NCI-H446 treated with DMSO at 0.1 percent for 48 hours (cell line): ENCODE measurements at places on chromosomes 4 and X.

DNA sequence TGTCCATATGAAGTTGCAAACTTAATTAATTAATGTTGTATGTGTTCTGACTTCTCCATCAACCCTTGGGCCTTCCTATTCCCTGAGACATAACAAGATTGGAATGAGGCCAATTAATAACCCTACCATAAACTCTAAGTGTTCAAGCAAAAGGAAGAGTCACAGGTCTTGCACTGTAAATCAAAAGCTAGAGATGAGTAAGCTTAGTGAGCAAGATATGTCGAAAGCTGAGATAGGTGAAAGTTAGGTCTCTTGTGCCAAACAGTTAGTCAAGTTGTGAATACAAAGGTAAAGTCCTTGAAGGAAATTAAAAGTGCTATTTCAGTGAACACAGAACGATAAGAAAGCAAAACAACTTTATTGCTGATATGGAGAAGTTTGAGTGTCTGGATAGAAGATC, 58.2 kb upstream of the GPRIN3 start:
- no peak for DNase-seq

DNA sequence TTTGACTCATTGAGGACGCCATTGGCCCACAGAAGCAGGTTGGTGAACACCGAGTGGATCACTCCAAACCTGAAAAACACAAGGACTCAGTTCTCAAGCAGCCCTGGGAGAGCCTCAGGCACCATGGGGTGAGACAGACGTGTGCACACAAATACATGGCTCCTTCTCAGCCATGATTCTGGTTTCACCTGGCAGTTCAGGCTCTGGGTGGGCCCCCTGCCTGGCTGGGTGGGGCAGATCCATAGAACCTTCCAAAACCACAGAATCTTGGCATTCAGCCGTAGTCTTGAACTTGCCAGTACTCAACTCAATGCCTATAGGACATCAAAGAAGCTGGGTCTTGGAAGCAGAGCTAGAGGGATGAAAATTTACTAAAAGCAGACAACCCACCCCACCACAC, 24.2 kb downstream of the OTOP1 start:
- DNase-seq = no peak

DNA sequence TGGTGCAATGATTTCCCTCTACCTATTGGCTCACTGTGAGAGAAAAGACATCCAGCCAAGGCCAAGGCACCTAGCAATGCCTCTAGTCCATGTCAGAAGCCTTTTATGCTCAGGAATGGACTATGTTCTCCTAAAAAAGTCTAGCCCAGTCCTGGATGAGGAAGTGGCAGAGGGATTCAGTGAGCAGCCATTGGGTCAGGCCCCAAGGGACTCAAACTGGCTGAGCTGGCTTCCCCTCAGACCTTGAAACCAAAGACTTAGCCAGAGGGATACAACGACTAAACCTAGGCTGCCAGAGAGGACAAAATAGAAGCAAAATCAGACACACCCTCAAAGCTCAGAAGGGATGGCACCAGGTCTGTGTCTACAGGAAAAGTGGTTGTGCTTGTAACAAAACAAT, 49.1 kb downstream of the ARHGEF9 start:
- DNase-seq = no peak

DNA sequence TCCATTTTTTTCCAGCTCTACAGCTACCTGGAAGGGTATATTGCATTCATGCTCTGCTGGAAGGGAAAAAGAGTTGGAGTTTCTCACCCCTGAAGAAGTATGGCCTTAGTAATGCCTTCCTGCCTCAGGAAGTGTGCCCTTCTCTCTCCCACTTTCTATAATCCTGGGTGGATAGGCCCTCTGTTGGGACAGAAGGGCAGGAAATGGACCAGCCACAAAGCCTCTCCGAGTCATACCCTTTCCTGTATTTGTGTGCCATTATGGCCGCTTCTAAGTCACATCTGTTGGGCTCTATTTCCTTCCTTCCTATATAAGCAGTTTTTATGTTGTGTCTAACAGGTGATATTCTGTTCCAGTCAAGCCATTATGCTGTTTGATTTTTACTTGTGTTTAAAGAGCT, 74.8 kb upstream of the SMARCA5 start:
- no peak for DNase-seq

GRCh38 chrX:12237771-12238170, 99.5 kb downstream of the FRMPD4 start:
- no peak for DNase-seq

- DNase-seq = no peak
Measured at GRCh38 chrX:150848914-150849365, 49.5 kb downstream of the CD99L2 start.

GRCh38 chr4:183541752-183542040, 36.8 kb downstream of the ING2 start:
- no peak for DNase-seq

GRCh38 chr4:155208258-155209054, at the start of gene NPY2R:
TSS of gene NPY2R (plus strand) at chr4:155208636. CDS start at chr4:155213940, 5,304 bp downstream.
- no peak for DNase-seq

- peak; percentile 16 for DNase-seq
Measured at GRCh38 chr4:169080981-169081380, 70.9 kb upstream of the CBR4 start.

DNA sequence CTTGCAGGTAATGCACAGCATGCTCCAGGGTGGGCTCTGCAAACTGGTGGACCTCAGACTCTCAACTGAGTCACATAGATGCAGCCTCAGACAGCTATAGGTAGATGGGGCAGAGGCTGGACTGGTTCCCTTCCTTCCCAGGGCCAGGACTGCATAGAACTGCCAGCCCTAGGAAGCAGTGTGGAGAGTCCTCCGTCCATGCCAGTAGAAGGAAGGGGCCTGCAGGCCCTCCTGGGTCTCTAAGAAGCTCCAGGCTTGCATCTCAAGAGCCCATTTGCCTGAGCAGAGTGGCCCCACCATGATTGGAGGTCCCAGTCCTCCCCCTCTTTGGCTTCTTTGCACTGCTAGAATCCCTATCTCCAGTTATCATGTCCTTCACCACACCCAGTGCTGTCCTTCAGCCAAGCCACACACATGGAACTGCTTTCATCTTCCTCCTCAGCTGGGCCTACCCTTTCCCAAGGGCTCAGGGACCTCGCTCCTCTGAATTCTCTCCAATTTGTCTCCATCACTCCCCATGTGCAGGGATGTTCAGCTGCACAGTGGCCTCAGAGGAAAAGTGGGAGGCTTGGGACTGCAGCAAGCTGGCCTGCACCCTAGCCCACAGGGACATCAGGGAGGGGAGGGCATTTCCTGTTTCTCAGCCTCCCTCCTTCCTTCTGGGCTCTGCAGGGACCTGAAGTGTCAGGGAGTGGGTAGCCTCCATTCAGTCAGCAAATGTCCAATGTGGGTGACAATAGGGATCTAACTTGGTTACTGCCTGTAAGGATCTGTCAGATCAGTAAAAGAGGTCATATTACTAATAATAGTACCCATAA, 146.0 kb downstream of the PJA1 start:
- DNase-seq = no peak

GRCh38 chr4:9808077-9808476, 26.6 kb downstream of the DRD5 start:
- DNase-seq = no peak

GRCh38 chr4:145498430-145498829, 16.8 kb downstream of the SMAD1 start:
- no peak for DNase-seq

DNA sequence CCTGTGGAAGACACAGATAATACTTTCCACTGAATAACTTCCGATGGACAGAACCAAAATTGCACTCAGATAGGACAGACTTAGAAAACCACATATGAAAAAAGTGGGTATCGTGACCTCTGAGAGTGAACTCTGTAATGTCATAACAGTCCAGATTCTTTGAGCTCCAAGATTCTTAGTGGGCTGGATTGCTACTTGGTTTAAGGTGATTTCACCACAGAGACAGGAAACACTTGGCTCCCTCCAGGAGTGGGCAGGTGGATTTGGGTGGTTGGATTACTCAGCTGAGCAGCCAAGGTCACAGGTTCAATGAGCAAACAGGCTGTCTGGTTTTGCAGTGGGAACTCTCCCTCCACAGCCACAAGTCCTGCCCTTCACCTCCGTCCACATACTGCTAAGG, 126.0 kb downstream of the AFAP1 start:
- DNase-seq = no peak

DNA sequence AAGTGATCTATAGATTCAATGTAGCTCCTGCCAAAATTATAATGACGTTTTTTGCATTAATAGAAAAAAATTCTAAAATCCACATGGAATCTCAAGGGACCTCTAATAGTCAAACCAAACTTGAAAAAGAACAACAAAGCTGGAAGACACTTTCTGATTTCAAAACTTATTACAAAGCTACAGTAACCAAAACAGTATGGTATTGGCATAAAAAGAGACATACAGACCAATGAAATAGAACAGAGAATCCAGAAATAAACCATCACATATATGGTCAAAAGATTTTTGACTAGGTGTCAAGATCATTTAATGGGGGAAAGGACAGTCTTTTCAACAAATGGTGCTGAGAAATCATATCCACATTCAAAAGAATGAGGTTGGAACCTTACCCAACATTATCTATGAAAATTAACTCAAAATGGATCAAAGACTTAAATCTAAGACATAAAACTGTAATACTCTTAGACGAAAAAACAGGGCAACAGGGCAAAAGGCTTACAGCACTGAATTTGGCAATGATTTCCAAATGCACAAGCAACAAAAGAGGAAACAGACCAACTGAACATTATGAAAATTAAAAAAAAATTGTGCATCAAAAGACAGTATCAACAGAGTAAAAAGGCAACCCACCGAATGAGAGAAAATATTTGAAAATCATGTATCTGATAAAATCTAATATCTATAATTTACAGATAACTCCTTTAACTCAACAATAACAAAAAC, 3.9 kb downstream of the FBXO8 start:
- no peak for DNase-seq

- DNase-seq = no peak
Measured at GRCh38 chr4:128338634-128339355, 51.2 kb upstream of the PGRMC2 start.

GRCh38 chr4:97587912-97588311, 555.4 kb downstream of the STPG2 start:
- DNase-seq = no peak

- no peak for DNase-seq
Measured at GRCh38 chr4:119661231-119661630, 32.6 kb upstream of the PDE5A start.

GRCh38 chrX:18424482-18425198, 768 bp upstream of the CDKL5 start:
- no peak for DNase-seq

DNA sequence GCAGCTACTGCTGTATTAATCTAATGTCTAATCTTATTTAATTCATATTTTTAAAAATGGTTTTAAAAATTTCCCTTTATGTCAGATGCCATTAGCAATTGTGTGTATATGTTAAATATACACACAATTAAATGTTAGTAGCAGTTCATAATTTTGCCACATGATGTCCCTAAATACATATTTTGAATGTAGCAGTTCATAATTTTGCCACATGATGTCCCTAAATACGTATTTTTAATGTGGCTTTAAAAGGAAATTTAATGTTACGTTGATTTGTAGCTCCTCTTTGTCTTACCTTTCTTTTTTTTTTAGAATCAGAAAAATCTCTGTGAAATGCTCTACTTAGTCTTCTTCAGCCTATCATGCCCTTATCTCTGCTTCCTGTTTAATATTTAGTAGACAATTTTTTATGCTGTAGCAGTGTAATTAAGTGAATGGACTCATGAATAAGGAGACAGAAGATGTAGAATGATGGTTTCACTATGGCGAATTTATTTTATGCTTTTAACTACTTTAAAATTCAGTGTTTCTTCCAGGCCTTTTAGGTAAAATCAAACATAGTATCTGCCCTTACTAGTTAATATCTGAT, 26.1 kb downstream of the RBM46 start:
- DNase-seq = peak; percentile 13

DNA sequence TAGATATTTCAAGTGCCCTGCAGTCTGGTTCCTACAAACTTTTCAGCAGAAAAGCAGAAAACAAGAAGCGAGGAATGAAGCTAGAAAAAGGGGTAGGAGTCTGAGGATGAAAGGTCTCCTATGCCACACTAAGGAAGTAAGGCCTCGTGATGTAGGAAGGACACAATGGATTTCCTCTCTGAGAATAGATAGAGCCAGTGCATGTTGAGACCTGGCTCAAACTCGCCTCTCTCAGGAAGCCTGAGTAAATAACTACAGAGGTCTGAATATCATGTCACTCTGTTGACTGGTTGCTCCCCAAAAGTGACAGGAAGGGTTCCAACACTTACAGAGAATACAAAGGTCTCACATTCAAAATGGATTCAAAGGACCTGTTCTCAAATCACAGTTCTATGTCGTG, 93.3 kb downstream of the GRIA3 start:
- DNase-seq = no peak

DNA sequence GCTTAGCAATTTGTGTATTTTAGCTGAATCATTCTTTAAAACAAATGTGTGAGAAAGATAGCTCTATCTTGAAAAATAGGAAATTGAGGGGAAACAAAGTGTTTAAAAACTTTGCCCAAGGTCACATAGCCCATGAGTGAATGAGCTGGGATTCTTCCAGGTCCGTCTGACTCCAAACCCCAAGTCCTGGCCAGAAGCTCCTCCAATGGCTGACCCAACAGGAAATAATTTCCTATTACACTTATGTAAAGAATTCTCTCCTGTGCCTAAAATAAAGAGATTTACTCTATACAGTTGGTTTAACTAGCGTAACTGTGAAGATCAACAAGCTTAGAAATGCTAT, 287.6 kb downstream of the ARHGAP24 start:
- no peak for DNase-seq

- DNase-seq = no peak
Measured at GRCh38 chrX:42954880-42955279, 176.9 kb upstream of the PPP1R2C start.
